ENCODE measurements at places on chromosomes 2 and 18. TPM values are rescaled to one million over a fixed set of nuclear protein-coding genes. Genes with fewer than 3 reads are reported as not detected.

GRCh38 chr2:30372826-30373225 lies 74.2 kb upstream of the LCLAT1 start:
- H3K4me1 ChIP-seq = no peaks in the 10 kb centered on the region
- no peak overlapping the region for H3K27ac ChIP-seq
- no peak overlapping the region for H3K4me3 ChIP-seq
- H3K27me3 ChIP-seq = no peaks in the 10 kb centered on the region
- H3K36me3 ChIP-seq = no peaks in the 10 kb centered on the region

DNA sequence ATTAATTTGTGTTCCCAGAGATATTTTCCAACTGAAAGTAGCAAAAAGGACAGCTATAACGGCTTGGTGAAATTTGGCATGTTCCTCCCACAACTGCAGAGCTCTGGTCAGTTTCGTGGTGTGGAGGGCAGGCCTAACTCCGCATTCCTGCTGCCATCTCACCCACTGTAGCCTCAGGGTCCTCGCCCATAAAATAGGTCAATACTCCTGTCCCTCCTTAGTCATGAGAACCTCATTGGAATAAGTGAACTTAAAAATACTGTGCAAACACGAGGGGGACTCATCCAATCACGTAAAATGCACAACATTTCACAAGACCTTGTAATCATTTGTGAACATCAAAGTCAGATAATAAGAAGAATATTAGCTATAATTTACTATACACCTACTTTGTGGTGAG lies 143.5 kb upstream of the NCKAP5 start:
- H3K27me3 ChIP-seq = no peaks in the 10 kb centered on the region
- H3K4me3 ChIP-seq = no peak overlapping the region
- H3K36me3 ChIP-seq = no peaks in the 10 kb centered on the region
- H3K4me1 ChIP-seq = no peaks in the 10 kb centered on the region
- DNase-seq = no peak

Gene RAB6C
- total RNA-seq = 0.09 TPM

Gene CAPN14
- total RNA-seq = 0.40 TPM

Gene CCL20
- total RNA-seq = 5.0 TPM

DNA sequence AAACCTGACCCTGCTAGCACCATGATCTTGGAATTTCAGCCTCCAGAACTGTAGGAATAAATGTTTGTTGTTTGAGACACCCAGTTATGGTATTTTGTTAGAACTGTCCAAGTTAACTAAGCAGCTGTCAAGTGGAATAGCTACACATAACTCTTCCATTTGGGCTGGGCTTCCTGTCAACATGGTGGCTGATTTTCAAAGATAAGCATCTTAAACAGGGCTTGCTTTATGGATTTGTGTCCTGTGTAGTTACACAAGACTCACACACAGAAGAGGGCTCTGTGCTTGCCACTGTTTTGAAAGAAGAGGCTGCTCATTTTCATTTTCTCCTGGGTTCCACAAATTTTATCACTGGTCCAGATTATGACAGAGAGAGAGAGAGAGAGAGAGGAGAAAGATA lies 35.7 kb downstream of the GCG start:
- no peaks in the 10 kb centered on the region for H3K27me3 ChIP-seq
- no peak overlapping the region for H3K4me3 ChIP-seq
- no peak for DNase-seq

DNA sequence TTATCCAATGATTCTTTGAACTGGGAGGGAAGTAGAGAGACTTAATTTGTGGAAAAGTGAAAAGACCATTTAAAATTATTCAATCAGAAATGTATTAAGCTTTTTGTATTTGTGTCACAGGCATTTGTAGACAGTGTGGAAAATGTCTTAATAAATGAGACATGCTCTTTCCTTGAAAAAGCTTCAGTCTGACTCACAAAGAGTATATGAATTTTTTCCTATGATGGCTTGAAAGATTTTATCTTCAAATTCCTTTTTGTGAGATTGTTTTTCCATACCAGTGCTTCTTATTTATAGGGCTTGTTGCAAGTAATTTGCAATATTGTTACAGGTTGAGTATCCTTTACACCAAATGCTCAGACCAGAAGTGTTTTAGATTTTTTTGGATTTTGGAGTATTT lies 39.5 kb downstream of the STON1 start:
- H3K36me3 ChIP-seq = no peaks in the 10 kb centered on the region
- no peak for DNase-seq
- H3K4me1 ChIP-seq = no peaks in the 10 kb centered on the region
- no peaks in the 10 kb centered on the region for H3K27me3 ChIP-seq

Gene CXCR1
- total RNA-seq = not detected

Gene GRB14
- not detected for total RNA-seq

- H3K36me3 ChIP-seq = no peaks in the 10 kb centered on the region
- no peak for DNase-seq
- no peak overlapping the region for H3K27ac ChIP-seq
- no peaks in the 10 kb centered on the region for H3K27me3 ChIP-seq
These were observed 53.2 kb upstream of the RAB27B start for GRCh38 chr18:54774981-54775665.

DNA sequence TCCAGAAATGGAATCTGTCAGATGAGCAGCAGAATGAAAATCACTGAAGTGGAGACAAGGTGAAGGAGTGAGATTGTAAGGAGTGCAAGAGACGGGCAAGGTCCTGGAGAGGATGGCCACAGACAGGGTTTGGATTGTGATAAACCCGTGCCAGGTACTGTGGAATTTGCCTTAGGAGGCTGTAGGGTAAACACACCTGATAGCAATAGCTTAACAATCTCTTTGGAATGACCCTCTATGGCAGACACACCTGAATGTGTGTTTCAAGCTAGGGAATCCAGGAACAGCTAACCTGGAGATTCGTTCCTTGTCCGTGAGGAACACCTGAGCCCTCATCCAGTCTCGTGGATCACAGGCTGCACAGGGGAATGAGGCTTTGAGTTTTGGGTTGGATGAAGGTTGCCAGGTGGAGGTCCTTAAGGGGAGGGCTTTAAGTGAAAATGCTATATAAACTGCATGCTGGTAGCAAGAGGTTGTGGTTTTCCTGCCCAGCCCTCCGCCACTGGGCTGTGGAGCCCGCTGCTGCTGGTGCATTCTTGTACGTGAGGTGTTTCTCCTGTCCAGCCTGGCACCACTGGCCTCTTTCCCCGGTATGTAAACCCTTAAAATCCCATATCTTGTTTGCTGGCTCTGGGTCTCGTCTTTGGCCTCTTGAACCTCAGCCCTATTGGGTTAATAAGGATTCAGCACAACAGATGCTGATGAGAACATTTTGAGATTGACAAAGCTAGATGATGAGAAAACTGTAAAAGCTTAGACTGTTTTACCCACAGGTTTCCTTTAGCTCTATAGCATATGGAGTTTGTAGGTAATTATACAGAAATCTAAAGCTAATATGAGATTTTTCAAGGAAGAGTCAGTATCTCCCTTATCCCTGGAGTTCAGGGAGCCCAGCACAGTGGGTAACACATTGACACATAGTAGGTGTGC lies 117.9 kb downstream of the ARHGAP15 start:
- peak overlapping the region; percentile 8 for H3K27ac ChIP-seq
- peaks cover under 1% of the 10 kb centered on the region for H3K36me3 ChIP-seq

Gene ATP6V1B1
- total RNA-seq = not detected

Gene SPATA3
- 0.24 TPM for total RNA-seq

DNA sequence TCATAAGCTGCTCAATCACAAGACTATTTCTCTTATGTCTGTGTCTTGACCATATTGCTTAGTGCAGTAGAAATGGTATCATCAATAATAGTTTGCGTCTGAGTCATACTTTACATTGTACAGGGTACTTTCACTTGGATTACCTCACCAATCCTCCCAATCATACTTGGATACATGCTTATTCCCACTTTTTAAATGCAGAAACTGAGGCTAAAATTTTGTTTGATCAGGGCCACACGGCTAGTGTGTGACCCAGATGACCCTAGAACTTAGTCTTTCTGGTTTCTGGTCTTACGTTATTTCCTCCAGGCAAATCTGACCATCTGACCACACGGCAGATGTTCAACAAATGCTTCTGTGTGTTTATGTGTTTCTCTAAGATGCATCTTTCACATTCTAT lies 23.8 kb upstream of the CCL20 start:
- no peaks in the 10 kb centered on the region for H3K36me3 ChIP-seq
- H3K27me3 ChIP-seq = no peaks in the 10 kb centered on the region
- H3K4me3 ChIP-seq = no peak overlapping the region
- no peaks in the 10 kb centered on the region for H3K4me1 ChIP-seq
- no peak for DNase-seq
- H3K27ac ChIP-seq = no peak overlapping the region

Gene LYPD1
- total RNA-seq = not detected

DNA sequence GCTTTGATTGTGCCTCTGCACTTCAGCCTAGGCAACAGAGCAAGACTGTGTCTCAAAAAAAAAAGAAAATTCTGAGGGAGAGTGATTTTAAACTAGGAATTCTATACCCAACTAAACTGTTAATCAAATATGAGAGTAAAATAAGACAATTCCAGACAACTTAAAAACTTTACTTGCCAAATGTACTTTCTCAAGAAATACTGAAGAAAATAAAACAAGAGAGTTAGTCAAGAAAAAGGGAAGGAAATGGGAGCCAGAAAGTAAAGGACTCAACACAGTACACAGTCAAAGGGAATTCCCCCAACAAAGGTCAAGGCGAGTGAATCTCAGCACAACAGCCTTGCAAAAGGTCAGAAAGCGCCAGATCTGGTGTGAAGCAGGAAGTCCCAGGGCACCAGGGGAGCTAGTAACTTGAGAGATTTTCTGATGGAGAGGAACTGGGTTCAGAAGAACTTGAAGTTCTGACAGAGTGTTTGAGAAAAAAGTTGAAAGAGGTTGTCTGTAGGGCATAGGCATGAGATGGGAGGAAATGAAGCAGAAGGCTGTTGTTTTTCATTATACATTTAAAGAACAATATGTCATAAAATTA lies 22.6 kb upstream of the TBC1D8 start:
- H3K4me3 ChIP-seq = no peak overlapping the region
- H3K27me3 ChIP-seq = no peaks in the 10 kb centered on the region
- no peaks in the 10 kb centered on the region for H3K4me1 ChIP-seq
- H3K36me3 ChIP-seq = no peaks in the 10 kb centered on the region
- DNase-seq = no peak

GRCh38 chr2:112317303-112318158 lies 42.1 kb downstream of the ZC3H6 start:
- DNase-seq = no peak
- H3K27ac ChIP-seq = no peak overlapping the region
- H3K36me3 ChIP-seq = no peaks in the 10 kb centered on the region
- no peaks in the 10 kb centered on the region for H3K4me1 ChIP-seq
- no peak overlapping the region for H3K4me3 ChIP-seq
- H3K27me3 ChIP-seq = no peaks in the 10 kb centered on the region

GRCh38 chr2:109454304-109454703 lies 159.5 kb downstream of the SEPTIN10 start:
- no peaks in the 10 kb centered on the region for H3K36me3 ChIP-seq
- no peaks in the 10 kb centered on the region for H3K4me1 ChIP-seq
- no peak for DNase-seq

DNA sequence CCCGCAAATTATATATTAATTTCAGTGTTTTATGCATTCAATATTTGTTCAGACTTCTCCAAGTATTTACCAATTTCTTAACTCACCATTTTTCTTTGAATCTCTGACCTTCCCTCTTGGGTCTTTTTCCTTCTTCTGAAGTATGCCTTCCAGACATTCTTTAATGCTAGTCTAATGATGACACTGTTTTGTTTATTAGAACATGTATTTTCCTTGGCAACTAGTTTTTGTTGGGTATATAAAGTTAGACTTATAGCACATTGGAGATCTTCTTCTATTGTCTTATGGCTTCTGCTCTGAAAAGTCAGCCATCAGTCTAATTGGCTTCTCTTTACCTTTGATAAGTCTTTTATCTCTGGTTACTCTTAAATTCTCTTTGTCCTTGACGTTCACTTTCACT lies 423.2 kb upstream of the NRP2 start:
- no peak for DNase-seq
- no peak overlapping the region for H3K27ac ChIP-seq
- no peaks in the 10 kb centered on the region for H3K4me1 ChIP-seq
- H3K4me3 ChIP-seq = no peak overlapping the region

Gene SIX3
- total RNA-seq = not detected

Gene UGT1A10
- total RNA-seq = not detected

Gene C18orf32
- total RNA-seq = 25.4 TPM

- no peak overlapping the region for H3K27ac ChIP-seq
- no peaks in the 10 kb centered on the region for H3K27me3 ChIP-seq
- no peak for DNase-seq
- H3K4me3 ChIP-seq = no peak overlapping the region
These were observed 85.0 kb downstream of the BOD1L2 start for GRCh38 chr18:57231864-57232263.

Gene RGPD3
- total RNA-seq = 0.18 TPM

GRCh38 chr2:199994371-199994770 lies 39.0 kb downstream of the MAIP1 start:
- H3K36me3 ChIP-seq = no peaks in the 10 kb centered on the region
- H3K27me3 ChIP-seq = no peaks in the 10 kb centered on the region
- no peak for DNase-seq
- no peak overlapping the region for H3K27ac ChIP-seq
- H3K4me3 ChIP-seq = no peak overlapping the region

Gene RSAD2
- 0.85 TPM for total RNA-seq

Gene HRH4
- total RNA-seq = not detected

Gene RAB17
- total RNA-seq = not detected

GRCh38 chr18:58512648-58513588 lies 116.0 kb downstream of the ALPK2 start:
- H3K36me3 ChIP-seq = no peaks in the 10 kb centered on the region
- H3K27me3 ChIP-seq = peaks cover 4% of the 10 kb centered on the region
- no peak for DNase-seq
- H3K27ac ChIP-seq = no peak overlapping the region
- H3K4me3 ChIP-seq = no peak overlapping the region

- no peaks in the 10 kb centered on the region for H3K27me3 ChIP-seq
- no peaks in the 10 kb centered on the region for H3K4me1 ChIP-seq
- DNase-seq = no peak
- no peaks in the 10 kb centered on the region for H3K36me3 ChIP-seq
- H3K27ac ChIP-seq = no peak overlapping the region
These were observed 963 bp downstream of the GNLY start for GRCh38 chr2:85695121-85695520.

- no peaks in the 10 kb centered on the region for H3K36me3 ChIP-seq
- no peak overlapping the region for H3K4me3 ChIP-seq
- no peaks in the 10 kb centered on the region for H3K27me3 ChIP-seq
- no peaks in the 10 kb centered on the region for H3K4me1 ChIP-seq
- DNase-seq = no peak
These were observed 191.8 kb downstream of the DCC start for GRCh38 chr18:52531836-52532235.

DNA sequence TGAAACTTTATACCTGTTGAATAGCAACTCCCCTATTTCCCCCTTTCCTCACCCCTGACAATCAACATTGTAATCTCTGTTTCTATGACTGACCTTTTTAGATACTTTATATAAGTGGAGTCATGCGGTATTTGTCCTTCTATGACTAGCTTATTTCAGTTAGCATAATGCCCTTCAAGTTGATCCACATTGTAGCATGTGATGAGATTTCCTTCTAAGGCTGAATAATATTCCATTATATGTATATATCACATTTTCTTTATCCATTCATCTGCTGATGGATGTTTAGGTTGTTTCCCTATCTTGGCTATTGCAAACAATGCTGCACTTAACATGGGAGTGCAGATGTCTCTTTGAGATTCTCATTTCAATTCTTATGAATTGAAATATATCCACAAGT lies 9.5 kb downstream of the FASTKD2 start:
- H3K4me3 ChIP-seq = no peak overlapping the region
- peaks cover 4% of the 10 kb centered on the region for H3K4me1 ChIP-seq
- no peak overlapping the region for H3K27ac ChIP-seq
